ENCODE measurements at places on chromosomes 1 and 21.

DNA sequence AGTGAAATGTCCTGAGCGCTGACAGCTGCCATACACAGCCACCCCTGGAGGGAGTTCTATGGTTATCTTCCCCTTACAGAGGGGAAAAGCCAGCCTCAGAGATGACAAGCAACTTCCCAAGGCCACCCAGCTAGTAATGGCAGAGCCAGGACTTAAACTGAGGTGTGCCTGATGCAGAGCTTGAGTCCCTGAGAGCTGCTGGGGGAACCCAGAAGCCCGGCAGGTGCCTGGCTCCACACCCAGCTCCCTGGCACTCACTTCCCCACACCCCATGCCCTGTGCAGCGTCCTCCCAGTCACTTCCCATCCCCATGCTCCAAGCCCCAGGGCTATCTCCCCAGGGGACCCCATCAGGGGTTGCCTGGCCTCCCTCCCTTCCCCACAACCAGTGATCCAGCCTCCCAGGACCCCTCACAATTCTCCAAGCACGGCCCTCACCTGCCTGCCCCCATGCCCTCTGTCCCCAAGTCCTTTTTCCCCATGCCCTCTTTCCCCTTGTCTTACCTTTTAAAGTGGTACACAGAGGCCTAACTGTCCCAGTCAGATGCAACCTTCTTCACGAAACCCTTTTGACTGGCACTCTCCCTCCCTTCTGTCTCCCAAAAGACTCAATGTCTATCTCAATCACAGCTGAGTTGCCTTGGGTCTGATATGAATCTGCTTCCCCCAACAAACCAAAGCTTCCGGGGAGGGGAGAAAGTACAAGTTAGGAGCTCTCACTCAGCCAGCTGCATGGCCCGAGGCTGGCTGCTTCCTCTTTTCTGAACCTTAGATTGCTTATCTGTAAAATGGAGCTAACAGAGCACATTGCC is 39.8 kb upstream of the LRP8 start:
- DNase-seq = no peak

DNA sequence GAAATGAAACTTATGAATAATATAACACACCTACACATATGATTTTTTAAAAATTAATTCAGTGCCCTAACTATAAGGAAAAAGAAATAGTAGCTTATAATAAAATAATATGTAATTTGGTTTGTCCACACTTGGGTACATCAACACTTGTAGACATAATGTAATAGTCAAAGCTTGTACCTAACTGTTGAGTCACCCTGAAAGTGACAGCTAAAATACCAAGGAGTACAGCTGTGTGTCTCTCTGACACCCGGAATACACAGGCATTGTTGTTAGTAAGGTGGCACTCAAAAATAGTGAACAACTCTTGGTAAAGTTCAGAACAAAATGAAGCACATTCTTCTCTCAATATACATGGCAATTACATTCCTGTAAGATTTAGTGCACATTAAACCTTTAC is 243.4 kb downstream of the TRABD2B start:
- DNase-seq = no peak

DNA sequence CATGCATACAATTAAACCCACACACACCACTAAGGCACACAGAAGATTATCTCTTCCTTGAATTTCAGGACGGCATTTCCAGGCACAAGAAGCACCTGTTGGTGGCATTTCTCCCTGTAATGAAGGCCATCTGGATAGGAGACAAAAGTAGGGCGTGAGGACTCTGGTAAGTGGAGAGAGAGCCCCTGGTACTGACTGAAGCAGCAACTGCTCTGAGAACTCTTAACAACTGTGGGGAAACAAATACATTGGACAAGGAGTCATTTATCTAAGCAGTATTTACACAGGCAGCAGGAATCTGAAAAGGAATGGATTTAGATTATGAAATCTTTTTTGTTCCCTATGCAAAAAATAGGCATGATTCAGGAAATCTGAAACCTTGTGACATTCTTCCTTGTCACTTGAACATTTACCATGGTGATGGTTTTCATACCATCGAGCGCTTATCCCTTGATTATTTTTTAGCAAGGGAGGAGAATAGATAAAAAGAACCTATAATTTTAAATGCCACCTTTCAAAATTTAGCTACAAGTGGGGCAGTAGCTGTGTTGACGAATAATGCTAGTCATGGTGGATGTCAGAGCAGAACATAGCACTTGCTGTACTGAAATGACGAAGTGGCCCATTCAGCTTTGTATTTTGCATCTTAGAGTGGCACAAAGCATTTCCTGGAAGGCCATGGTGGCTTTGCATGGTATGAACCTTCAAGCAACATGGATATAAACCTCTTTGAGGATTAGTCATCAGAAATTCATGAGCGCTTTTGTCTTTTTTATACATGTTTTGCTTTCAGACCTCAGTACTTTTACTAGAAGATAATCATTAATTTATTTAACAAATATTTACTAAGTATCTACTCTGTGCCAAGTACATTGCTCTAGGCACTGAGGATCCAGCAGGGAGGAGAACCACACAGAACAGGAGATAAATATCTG is 362.0 kb downstream of the ADGRL2 start:
- DNase-seq = no peak

DNA sequence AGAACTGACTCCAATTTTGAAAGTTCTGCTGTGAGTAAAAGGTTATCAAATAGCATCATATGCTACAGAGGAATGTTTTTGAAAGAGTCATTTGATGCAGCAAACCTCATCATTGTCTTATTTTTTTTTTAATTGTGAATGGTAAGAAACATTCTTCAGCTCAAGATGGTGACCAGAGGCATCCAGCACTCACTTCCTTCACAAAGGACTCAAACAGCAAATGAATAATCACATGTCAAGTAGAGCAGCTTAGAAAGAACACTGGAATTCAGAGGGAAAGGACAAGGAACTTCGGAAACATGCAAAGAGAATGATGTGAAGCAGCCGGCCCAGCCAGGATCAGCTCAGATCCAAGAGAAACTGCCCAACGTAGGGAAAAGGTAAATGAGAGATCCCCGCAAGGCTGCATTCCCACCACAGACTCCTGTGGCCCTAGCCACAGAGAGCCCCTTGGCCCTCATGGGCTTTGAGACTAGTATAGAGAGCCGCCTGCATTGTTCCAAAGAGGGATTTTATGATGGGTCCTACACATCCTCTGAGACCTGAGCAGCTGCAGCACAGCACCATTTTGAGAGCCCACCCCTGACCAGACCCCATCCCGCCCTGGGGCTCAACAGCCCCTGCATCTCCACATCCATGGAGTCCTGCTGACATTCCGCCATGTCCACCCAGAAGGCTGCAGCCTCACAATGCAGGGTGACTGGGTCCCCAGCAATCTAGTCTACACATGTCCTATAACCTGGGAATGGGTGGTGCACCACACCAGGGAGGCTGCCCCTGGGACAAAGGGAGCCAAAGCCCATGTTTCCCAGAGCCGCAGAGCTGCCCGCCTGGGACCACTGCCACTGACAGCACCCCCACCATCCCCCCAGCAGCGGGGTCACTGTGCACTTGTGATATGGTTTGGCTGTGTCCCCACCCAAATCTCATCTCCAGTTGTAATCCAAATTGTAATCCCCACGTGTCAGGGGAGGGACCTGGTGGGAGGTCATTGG is 21.2 kb upstream of the UTS2 start:
- DNase-seq = no peak

DNA sequence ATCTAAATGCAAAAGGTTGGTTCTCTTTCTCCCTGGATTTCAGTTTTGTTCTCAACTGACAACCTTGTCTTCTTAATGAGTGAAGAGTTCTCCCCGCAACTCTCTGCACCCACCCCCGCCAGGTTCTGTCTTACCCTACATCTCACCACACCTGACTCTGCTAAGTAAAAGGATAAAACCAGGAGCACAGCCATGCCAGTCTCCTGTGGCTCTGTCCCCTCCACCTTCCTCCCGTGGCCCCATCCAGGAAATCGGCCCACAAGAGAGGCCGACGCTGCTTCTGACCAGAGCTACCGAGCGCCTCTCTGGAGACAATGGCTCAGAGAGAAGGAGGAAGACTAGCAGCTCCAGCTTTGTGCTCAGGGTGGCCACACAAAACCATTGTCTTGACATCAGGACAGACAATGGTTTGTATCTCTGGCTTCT is 72.2 kb downstream of the PLEKHA6 start:
- DNase-seq = no peak

GRCh38 chr1:9780554-9781110 is 43.1 kb downstream of the CLSTN1 start:
- no peak for DNase-seq

- no peak for DNase-seq
Observed at GRCh38 chr1:117658676-117659075, 52.8 kb downstream of the TENT5C start.

DNA sequence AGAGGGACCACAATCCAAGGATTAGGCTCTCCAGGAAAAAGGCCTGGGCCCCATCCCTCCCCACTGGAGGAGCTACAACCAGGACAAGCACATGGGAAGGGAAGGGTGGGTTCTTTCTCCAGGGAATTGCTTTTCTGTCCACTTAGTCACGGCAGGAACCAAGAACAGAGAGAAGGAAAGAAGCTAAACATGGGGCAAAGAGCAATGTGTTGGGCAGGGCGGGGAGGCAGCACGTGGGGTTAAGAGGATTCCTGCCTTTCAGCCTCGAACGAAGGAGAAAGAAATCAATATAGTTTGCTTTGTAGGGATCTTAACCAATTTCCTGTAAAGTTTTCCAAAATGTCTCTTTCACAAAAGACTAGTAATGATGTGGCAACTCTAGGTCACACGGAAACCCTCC is 21.7 kb downstream of the ERI3 start:
- DNase-seq = no peak

DNA sequence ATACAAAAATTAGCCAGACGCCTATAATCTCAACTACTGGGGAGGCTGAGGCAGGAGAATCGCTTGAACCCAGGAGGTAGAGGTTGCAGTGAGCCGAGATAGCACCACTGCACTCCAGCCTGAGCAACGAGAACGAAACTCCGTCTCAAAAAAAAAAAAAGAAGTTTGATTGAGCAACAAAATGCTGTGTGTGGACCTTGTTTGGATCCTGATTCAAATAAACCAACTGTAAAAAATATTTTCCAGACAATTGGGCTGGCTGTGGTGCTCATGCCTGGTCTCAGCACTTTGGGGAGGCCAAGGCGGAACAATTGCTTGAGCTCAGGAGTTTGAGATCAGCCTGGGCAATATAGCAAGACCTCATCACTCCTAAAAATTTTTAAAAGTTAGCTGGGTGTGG is 16.8 kb downstream of the PTAFR start:
- no peak for DNase-seq

DNA sequence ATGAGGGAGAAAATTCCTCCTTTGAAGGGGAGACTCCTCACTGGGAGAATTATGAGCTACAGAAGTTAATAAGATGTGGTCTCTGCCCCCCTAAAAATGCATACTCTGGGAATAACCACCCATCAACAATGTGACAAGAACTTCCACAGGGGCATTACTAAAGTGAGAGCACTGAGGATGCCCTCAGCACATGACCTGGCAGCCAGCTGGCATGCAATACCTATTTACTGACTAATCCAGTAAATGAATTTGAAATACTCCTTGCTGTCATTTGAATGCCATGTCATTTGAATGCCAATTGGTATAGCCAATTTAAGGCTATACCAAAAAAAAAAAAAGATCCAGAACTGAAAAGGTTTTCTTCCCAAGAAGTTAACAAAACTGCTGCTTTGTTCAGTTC is 30.8 kb downstream of the PLPP3 start:
- no peak for DNase-seq

DNA sequence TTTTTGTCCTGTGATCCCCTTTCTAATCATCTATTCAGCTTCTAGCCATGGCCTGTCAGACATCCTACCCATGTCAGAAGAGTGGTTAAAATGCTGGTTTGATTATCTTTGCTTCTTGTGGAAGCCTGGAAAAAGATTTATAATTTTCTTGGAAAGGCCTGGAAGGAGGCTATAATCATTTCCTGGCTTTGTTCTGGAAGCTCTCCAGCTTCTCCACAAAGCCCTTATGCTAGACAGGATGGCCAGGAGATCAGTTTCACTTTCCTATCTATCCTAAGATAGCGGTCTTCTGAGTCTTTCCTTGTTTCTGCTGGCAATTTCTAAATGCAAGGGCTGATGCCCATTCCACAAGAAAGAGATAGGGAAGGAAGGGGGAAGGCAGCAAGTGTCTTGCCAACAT is 90.9 kb upstream of the SLC44A3 start:
- DNase-seq = no peak

DNA sequence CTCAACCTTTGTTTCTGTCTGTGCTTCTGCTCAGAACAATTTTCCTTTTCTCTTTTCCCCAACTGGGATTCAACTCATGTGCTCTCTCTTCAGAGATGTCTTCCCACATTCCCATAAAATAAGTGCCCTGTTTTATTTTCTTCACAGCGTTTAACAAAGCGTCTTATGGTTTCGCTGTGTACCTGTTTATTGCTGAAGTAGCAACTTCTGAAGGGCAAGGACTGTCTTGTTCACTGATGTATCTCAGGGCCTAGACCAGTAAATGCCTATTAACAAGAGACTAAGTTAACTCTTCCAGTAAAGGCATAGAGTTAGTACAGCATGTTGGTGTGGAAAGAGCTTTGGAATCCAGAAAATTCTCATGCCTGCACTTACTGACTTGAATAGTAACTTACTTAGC is 42.9 kb upstream of the MPZL1 start:
- DNase-seq = no peak

GRCh38 chr21:36209626-36210171 is 53.1 kb downstream of the DOP1B start:
- no peak for DNase-seq

- DNase-seq = no peak
Observed at GRCh38 chr21:41753006-41753898, 13.6 kb downstream of the RIPK4 start.

DNA sequence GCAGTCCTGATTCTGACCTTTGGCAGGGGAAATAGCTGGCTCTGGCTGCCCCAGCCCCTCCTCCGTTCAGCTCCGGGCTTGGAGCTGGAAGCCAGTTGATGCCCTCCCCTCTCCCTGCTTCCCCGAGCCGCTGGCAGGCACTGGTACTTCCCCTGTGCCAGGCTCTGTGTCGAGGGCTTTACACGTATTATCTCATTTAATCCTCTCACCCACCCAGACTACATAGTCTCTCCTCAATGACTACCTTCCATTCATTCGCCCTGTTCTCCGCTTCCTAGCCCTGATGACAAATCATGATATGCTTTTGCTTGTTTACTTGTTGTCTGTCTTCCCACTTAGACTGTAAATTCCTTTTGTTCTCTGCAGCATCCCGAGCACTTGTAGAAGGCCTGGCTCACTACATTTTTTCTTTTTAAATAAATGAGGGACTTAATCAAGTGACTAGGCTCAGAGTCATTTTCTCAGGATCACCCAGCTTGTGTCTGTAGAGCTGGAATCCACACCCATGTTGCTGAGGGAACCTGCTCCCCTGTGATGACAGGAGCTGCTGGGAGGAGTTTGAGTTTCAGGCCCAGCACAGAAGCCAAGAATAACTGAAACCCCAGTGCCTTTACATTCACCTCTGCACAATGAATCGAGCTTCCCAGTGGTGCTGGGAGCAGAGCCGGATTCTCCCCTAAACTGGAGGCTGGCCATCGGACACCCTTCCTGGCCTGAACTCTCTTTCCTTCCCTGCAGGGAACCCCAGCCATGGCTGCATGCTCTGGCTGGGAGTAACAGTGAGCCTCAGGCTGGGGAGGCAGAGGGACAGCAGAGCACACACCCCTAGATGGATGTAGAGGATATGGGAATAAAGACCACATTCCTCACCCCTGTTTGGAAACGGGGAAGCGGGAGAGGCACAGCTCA is 58.3 kb downstream of the UBIAD1 start:
- DNase-seq = no peak

- no peak for DNase-seq
Observed at GRCh38 chr21:24844671-24845070, 762.6 kb downstream of the MRPL39 start.

- DNase-seq = no peak
Observed at GRCh38 chr1:10033359-10033845, 644 bp downstream of the UBE4B start.
